Right lung (tissue), 10 donors: ENCODE measurements at places on chromosomes 6 and 20.
A peak's percentile ranks its signal among the peaks of the same experiment; 100 is the strongest.

DNA sequence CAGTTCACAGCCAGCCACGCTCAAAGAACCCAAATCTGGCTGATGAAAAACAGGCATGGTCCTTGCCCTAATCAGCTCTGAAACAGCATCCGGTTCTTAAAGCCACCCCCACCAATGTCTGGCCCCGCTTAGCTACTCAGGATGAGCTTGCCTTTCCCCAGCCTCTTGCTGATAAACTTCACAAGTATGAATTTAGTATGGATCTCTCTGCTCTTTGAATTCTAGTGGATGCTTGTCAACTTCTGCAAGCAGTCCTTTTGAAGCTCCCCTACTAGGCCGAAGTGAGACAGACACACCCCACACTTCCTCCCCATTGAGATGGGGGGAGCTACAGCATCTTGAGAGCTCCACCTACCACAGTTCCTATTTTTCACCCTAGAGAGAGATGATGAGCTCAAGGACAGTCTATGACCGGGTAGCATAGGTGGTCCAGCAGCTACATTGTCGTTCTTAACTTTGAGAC, 36.7 kb downstream of the EBF4 start:
- no peak for DNase-seq

DNA sequence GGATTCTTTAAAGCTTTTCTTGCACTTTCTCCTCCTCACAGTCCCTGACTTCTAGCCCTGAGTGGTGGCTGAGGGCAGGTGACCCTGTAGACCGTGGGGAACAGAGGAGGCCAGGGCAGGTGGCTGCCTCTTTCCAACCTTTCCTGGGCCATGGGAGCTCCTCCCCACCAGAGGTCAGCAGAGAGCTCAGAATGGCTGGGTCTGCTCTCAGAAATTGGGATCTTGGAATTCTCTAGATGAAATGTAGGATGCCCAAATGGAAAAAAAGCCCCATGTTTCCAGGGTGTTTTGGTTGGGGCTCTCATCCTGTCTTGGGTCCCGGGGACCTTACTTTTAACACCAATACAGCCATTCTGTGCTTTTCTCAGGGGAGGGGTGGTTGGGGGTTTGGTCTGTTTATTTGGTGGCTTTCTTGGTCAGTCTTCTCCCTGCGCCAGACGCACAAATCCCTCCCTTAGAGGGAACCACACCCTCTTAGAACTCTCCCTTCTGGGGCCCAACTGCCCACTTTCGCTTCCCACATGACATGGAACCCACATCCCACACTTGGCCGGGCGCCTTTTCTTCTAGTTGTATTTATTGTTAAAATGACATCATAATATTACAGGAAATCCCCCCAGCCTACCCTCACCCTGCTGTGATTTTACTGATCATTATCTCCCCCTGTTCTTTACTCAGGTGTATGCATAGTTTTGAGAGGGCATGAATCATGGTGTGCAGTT, 17.9 kb downstream of the GNAS start:
- DNase-seq = no peak

DNA sequence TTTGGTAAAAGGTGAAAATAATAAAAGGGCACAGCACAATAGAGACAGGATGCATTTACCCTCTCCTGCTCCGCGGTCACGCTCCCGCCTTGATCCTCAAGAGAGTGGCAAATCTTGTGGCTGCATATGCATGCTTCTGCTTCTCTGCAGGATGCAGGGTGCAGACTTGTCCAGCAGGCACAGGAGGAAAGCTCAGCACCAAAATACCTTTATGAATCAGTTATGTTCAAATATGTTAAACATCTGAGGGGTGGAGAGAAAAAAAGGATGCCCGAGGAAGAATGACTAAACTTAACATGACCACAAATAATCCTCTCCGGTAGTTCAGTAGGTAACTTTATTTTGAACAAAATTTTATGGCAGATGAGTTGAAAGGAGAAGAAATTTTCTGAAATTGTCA, 366.1 kb upstream of the SOX4 start:
- DNase-seq = no peak

- peak; percentile 77 for DNase-seq
These were observed 28.0 kb upstream of the TULP4 start for GRCh38 chr6:158284007-158284875.

GRCh38 chr6:17358515-17358914, 34.9 kb upstream of the CAP2 start:
- no peak for DNase-seq

DNA sequence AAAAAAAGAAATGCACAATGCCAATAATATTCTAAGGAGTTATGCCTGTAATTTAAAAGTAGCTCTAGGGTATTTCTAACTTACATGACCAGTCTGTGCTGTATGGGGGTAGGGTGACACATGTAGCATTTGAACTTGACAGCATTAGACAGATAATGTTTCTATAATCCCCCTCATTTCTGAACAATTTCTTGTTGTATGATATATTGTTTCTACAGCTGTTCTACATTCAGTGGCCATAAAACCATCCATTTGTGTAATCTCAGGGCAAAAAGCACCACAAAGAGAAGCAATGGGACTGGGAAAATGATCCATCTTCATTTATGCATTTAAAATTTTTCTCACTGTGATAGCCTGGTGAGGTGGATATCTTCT, 767.8 kb downstream of the TFAP2A start:
- no peak for DNase-seq

DNA sequence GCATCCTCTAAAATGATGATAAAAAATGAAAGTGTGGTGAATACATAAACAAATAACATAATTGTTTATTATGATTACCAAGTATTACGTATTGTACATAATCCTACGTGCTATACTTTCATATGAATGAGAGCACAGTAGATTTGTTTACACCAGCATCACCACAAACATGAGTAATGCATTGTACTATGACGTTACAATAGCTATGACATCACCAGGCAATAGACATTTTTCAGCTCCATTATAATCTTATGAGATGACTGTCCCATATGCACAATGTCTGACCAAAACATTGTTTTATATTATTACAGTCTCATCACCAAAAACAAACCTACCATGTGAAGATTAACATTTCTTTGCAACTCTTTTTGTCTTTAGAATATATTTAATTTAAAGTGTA, 225.7 kb upstream of the TENT5A start:
- DNase-seq = no peak

GRCh38 chr20:25206548-25206947, 11.0 kb downstream of the ENTPD6 start:
- no peak for DNase-seq
